ENCODE measurements at places on chromosomes 2 and 18.

DNA sequence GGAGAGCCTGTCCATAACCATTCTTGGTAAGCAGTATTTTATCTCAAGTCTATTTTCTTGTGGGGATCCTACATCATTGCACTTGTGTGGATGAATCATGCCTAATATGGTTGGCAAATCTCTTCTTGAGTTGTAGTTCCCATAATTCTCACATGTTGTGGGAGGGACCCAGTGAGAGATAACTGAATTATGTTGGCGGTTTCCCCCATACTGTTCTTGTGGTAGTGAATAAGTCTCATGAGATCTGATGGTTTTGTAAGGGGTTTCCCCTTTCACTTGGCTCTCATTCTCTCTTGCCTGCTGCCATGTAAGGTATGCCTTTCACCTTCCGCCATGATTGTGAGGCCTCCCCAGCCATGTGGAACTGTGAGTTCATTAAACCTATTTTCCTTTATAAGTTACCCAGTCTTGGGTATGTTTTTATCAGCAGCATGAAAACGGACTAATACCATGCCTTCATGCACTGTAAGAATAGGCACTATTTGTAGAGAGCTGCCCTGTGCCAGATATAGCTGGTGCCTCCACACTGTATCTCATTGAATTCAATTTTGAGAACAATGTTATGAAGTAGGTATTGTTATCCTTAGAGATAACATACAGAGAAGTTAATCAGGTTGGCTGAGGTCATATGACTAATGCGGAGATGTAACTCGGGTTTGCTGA, 148.3 kb downstream of the PLCL1 start:
- no peak for DNase-seq

- no peak for DNase-seq
Measured at GRCh38 chr18:46242183-46242582, 138.0 kb downstream of the HAUS1 start.

DNA sequence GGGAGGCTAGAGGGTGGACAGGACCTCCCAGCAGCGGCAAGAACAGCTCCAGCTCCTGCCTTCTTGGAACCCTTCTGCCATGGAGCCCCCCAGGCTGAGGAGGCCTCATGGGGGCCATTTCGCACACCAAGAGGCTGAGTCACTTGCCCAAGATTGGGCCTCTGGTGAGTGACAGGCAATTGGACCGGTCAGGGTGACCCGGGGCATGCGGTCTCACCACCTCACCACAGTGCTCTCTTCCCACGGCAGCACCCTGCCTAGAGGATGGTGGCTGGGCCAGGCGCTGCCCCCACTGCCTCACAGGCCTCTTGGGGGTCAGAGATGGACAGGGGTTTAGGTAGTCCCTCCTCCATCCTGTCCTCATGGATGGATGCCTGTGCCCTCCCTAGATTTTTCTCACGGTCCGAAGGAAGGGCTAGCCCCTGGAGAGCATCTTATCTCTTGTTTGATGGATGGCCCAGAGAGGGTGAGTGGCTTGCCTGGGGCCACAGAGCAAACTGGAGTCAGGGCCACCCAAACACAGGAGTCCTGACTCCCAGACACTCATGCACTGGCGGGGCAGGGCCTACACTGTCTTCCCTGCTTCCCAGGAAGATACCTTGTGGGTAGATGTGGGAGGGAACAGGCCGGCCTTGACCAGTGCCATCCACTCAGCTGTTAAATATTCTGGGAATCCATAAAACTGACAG, 119.2 kb downstream of the INHBB start:
- DNase-seq = no peak

GRCh38 chr2:240510513-240511210, 47.1 kb downstream of the ANKMY1 start:
- no peak for DNase-seq

- DNase-seq = peak; percentile 70
Measured at GRCh38 chr2:240851078-240851991, 17.3 kb upstream of the AGXT start.

GRCh38 chr2:195003881-195004471, 653.0 kb upstream of the SLC39A10 start:
- DNase-seq = no peak

- no peak for DNase-seq
Measured at GRCh38 chr2:106843001-106843909, 42.7 kb downstream of the ST6GAL2 start.

DNA sequence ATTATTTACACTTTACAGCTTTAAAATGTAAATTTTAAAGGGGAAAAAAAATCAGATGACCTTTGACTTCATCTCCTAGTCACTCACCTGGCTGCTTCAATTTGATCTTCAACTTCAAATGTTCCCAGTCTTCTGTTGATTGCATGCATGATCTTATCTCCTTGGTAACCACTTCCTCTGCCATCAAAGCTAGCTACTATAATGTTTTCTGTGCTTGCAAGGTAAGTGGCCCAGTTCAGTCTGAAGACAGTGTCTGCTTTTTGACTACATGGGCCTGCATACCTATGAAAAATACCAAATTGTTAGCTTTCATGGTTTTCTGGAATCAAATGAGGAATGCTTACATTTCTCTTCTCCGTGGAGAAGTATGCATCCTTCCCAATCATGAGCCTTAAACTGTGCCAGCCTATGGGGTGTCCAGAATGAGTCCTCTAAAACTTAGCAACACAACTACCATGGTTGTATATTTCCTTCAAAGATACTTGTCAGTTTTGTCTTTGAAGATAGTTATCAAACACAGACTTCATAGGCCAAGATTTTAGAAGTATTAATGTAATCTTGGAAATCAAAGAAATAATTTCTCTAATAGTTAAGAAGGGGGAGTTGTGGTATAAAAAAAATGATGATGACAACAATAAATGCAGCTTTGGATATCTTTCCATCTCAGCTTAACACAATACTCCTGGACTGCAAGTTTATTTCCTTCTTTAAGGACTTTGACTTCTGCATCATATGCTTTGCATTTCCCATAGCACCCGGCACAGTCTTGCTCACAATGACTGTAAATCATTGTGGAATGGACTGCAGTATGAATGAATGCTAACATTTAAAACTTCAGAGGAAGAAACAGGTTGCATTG, 62.1 kb downstream of the DPP4 start:
- DNase-seq = no peak

DNA sequence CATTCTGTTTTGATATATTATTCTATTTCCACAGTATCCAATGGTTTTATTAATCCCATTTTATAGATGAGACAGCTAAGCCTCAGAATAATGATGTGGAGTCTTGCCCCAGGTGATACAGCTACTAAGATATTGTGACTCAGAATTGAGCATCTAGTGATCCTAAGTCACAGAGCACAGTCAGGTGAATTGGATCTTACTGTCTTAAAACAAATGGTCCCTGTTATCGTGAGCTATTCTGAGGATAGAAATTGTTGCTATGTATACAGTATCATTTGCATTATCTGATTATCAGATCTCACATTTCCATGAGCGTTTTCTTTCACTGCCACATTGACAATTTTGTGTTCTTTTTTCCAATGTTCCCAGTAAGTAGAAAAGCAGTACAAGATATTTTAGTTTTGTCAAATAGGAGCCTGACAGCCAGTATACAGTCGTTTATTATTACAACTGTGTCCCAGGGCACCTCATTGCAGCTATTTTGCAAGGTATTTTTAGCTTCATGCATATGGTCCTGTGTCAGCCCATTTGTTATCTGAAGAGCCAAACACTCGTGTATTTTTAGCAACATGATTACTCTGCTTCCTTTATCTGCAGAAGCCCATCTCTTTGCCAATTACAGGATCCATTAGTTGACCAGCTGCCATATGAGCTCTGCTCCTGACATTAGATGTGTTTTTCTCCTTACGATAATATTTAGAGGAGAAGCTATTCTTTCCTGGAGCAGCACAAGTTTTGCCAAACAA, 25.1 kb upstream of the SGPP2 start:
- no peak for DNase-seq

All from activated T-helper 9 cell treated with anti-CD3 and anti-CD28 coated beads, Interleukin-2, amount 50 U/mL, for 16 hours (primary cell).